ENCODE measurements at places on chromosomes 5 and 9.
A peak's percentile ranks its signal among the peaks of the same experiment; 100 is the strongest.

GRCh38 chr5:58998544-58998943 is 415.7 kb downstream of the RAB3C start:
- DNase-seq: no peak

DNA sequence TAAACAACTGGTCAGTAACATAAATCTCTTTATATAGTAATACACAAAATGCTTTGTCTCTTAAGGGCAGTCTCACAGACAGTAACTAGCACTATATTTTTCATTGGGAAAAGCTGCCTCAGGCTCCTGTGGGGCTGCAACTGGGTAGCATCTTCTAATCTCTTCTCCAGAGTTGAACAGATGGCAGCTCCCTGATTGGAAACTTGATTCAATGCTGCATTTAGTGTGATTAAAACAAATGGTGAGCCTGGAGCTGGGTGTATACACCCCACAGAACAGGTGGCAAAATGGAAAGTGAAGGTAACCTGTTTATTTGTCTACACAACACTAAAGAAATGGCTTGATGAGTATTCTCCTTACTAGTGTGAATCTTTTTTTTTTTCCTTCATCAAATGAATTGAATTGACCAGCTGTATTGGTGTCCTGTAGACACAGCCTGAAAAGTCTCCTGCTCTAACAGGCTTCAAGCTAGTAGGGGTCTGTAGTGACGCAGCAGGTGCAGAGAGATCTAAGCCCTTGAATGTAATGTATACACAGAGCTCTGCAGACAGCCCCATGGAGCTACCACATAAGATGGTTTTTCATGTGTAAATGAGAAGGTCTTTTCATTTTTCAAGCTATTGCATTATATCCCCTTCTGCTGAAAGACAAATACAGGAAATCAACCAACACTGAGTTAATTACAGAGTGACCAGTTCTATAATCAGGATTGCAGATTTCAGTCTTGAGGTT is 43.3 kb downstream of the IZUMO3 start:
- DNase-seq: no peak

GRCh38 chr9:127450243-127450760 is 904 bp downstream of the RPL12 start:
- no peak for DNase-seq

- DNase-seq: no peak
Observed at GRCh38 chr5:57720656-57721055, 238.0 kb upstream of the ACTBL2 start.

GRCh38 chr5:29822521-29822920 is 1371.0 kb upstream of the CDH6 start:
- no peak for DNase-seq

- no peak for DNase-seq
Observed at GRCh38 chr9:88694625-88695024, 159.6 kb downstream of the NXNL2 start.

- no peak for DNase-seq
Observed at GRCh38 chr9:100324594-100325200, 28.0 kb downstream of the TEX10 start.

- DNase-seq: no peak
Observed at GRCh38 chr9:72718503-72718902, 197.1 kb downstream of the TMC1 start.

GRCh38 chr5:142499591-142500226 is 174.9 kb upstream of the SPRY4 start:
- DNase-seq: no peak

GRCh38 chr5:2200261-2200950 is 317.7 kb upstream of the IRX4 start:
- DNase-seq: no peak

DNA sequence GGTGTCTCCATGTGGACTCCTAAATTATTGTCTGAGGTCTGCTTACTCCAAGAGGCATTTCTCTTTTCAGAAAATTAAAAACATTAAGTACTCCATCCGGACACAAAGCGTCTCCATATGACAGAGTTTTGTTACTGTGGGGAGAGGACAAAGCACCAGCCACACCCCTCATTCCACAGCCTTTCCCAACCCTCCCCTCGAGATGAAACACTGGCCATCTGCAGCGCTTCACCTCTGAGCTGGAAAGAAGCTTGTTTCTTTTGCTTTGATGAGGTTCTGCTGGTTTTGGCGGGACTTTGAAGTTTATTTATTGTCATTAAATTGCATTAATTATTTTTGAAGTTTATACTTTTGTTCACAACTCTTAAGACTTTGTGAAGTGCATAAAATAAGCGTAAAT is 27.6 kb upstream of the NKD2 start:
- no peak for DNase-seq

- no peak for DNase-seq
Observed at GRCh38 chr5:137023371-137023770, 475.8 kb downstream of the SPOCK1 start.

DNA sequence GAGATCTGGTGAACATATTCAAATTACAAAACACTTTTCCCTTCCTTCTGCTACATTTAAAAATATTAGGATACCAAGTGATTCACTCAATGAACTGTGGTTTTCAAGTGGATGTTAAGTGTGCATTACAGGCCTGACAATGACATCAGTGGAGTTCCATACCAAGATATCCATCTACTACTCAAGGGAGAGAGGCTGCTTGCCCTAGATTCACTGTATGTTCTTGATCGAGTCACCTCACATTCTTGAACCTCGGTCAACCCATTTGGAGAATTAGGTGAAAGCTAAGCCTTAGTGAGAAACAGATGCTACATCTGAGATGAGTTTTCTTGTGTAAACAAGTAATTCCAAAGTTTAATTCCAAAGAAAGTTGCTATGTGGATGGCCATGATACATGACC is 142.2 kb downstream of the FGF10 start:
- DNase-seq: no peak

DNA sequence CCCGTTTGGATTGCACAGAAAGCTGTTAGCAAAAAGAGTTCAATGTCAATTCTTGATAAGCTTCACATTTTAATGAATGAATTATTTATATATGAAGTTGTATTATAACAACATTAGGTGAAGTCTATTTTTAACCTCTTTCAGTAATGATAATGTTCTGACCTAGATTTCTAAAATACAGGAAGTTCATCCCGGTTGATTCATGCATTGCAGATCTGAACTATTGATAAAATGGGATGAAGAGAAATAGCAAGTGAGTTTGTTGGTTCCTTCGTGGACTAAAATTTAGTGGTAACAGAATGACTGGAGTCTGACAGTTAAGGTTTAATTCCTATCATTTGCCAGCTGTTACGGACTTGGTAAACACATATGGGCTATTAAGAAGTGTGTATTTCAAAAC is 180.5 kb downstream of the PCSK1 start:
- DNase-seq: no peak

- DNase-seq: no peak
Observed at GRCh38 chr9:134707731-134708671, 66.4 kb downstream of the COL5A1 start.

GRCh38 chr5:117456866-117457470 is 882.3 kb upstream of the SEMA6A start:
- no peak for DNase-seq

- no peak for DNase-seq
Observed at GRCh38 chr5:85671223-85671970, 946.3 kb upstream of the COX7C start.

DNA sequence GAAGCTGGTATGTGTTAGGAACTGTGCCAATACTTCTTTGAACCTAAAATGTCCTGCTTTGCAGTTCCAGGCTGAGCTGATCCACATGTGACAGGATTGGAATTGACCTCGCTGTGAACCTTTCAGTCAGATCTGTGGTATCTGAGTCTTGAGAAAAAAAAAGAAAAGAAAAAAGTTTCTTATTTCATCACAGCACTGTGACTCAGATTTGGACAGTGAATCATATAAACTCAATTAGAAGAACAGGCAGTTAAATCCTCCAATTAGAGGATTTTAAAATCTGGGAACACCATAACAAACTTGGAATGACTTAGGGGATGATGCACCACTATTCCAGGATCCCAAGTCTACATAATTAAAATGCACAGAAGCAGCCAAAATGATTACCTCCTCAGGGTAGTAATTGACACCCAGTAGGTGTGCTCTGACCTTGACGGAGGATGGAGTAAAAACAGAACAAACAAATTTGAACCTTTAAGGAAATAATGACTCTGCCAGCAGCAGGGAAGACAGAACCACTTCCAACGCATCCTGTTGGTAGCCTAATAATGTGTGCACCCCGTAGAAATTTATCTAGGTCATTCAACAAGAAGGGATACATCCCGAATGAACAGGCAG is 57.8 kb upstream of the RAI14 start:
- no peak for DNase-seq

- DNase-seq: no peak
Observed at GRCh38 chr9:95816716-95817115, 58.8 kb upstream of the ERCC6L2 start.

- no peak for DNase-seq
Observed at GRCh38 chr5:111138096-111138495, 45.9 kb downstream of the WDR36 start.

- peak; percentile 29 for DNase-seq
Observed at GRCh38 chr5:81971111-81971711, 612 bp upstream of the ATG10 start.

- no peak for DNase-seq
Observed at GRCh38 chr9:135616619-135617537, 22.5 kb downstream of the GLT6D1 start.

DNA sequence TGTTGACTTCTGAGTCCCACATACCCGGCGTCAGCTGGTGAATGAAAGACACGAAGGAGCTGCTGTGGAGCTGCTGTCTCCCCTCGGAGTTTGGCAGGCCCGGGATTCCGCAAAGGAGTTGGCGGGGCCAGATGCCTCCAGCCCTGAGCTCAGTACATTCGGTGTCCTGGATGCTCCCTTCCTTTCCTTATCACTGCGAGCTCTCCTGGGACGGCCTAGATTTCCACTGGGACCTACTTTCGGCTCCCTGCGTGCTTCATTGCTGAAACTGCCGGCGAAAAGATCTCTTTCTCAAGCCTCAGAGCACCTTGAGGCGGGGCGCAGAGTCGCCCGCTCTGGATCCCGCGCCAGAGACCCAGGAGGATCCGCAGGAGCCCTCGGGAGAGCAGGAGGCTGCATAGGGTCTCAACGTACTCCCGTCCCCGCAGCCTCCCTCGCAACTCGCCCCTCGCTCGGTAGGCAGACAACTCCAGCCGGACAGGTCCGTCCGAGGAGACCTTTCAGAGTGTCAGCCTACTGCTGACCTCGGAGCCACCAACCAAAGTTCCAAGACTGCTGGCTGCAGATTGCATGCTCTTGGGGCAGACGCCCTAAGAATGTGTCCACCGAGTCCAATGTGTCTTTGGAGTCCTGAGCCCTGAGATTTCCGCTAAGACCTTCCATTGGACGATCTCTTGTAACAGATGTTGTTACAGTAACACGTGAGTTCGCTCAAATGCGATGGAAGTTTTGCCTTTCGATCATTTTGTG is 6.1 kb downstream of the ANXA2R start:
- DNase-seq: no peak

- DNase-seq: no peak
Observed at GRCh38 chr9:16265688-16266087, 604.8 kb downstream of the BNC2 start.

- peak; percentile 33 for DNase-seq
Observed at GRCh38 chr9:125748446-125749099, 1.4 kb downstream of the PBX3 start.

DNA sequence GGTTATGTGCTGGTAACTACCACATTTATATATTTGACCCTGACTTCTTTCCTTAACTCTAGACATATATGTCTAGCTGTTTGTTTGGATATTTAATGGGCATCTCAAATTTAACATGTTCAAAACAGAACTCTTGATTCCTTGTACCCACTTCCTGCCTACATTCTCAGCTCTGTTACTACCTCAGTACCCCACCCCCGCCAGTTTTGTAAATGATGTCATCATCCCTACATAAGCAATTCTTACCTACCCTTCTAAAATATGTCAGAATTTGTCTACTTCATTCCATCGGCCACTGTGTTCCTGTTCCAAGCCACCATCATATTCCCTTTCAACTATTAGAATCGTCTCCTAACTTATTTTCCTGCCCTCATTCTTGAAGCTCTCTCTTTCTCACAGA is 4.8 kb downstream of the RAD50 start:
- DNase-seq: no peak

DNA sequence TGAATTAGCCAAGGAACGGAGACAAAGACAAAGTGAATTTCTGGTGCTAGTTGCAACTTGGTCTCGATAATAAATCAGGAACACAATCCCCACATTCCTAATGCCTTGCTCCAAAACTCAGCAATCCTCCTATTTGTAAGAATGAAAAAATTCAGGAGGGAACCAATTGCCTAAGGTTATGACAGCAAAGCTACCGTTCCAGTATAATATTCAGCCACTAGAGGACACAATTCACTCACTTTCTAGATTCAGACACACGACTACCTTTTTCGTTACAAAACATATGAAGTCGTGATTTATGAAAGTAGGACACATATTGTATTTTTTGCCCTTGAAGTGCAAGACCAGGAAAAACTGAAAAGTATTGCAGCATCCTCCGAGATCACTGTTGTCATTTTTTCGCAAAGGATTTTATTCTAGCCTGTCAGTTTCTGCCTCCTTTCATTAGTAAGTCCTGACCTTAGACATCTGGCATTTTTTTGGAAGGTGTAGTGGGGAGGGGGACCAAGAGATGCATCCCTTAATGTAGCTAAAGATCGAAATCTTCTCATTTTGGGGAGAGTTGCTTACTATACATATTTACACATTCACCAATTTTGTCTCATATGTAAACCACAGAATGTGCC is 133.1 kb downstream of the DOCK8 start:
- DNase-seq: no peak

DNA sequence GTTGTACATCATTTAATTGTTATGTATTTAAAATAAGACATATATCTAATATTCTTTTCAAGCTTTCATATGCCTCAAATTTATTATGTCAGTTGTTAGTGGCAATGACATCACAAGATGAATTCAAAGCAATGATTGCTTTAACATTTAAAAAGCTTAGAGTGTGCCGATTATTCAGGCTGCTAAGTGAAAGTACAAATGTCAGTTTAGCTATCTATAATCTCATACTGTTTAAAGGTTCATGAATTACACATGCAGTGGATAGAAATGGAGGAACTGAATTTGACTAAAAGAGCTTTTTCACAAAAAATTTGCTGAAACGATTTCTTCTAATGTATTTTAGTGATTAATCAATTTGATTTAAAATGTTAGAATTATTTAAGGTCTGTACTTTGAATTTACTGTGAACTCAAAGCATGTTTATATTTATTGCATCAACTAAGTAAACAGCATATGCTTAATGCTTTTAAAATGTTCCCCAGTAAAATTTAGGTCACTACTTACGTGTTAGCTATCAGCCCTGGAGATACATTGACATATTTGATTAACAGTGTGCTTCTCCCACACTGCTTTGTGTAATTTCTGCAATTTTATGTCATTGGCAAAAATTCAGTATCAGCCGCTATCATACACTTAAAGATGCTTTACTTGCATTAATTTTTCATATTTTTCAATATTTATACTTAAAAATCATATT is 334.9 kb downstream of the PARP8 start:
- no peak for DNase-seq

DNA sequence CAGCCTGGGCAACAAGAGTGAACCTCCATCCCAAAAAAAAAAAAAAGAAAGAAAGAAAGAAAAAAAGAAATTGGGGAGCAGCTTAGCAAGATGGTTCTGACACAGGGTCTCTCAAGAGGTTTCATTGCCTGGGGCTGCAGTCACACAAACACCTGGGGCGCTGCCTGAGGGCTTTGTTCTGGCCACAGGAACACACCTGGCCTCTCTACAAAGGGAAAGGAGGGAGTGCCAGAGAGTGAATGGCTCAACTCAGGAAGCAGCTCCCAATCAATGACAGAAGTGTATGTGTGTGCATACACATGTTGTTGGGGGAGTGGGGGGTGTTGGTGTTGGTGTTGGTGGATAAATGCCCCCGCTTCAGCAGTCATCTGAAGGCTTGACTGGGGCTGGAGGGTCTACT is 32.4 kb upstream of the CTNNA1 start:
- no peak for DNase-seq
